ENCODE measurements at places on chromosomes 2 and 18.

GRCh38 chr2:220764171-220764570 lies 807.9 kb downstream of the EPHA4 start:
- no peak for DNase-seq

DNA sequence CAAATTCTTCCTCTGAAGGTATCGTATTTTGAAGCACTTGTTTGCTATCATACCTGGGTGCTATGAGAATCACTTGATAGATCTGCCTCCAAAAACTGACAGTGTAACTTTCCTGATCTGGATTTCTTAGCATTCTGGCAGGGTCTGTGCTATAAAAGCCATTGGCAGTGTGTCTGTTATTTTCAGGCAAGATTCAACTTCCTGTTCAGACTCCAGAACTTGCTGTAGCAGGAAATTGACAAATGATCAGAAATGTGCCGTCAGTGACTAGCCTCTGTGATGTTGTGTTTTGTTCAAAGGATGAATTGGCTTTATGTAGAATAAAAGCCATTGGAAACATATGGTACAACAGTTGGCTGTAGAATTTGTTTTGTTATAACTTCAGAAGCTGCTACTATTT lies 273.3 kb downstream of the PTPRM start:
- DNase-seq: no peak

- no peak for DNase-seq
Measured at GRCh38 chr2:237453671-237454070, 33.4 kb upstream of the MLPH start.

- no peak for DNase-seq
Measured at GRCh38 chr2:238638982-238639628, 208.8 kb upstream of the TWIST2 start.

DNA sequence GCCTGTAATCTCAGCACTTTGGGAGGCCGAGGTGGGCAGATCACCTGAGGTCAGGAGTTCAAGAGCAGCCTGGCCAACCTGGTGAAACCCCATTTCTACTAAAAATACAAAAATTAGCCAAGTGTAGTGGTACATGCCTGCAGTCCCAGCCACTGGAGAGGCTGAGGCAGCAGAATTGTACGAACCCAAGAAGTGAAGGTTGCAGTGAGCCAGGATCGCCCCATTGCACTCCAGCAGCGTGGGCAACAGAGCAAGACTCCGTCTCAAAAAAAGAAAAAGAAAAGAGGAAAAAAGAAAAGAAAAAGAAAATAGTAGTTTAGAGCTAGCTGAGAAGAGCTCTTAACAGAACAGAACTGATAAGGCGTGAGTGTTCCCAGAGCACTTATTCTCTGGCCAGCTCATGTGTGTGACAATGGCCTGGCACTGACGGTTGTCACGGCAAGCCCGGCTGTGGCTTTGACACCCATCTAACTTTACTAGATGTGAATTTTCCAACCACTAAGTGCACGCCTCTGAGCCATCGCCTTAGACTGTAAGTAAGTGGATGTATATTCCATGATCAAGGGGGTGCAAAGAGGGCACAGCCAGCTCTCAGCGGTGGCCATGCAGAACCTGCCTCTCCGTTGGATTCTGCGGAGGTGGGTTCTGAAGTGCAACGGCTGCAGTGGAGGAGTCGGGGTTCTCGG lies 80.0 kb downstream of the ZNF516 start:
- DNase-seq: no peak

Data from epithelial cell of prostate (primary cell).